ENCODE measurements at places on chromosomes 7 and 10.

- no peak for DNase-seq
Measured at GRCh38 chr10:20767028-20767427, 130.1 kb downstream of the NEBL start.

- DNase-seq = no peak
Measured at GRCh38 chr7:107876916-107877315, 14.1 kb upstream of the DLD start.

DNA sequence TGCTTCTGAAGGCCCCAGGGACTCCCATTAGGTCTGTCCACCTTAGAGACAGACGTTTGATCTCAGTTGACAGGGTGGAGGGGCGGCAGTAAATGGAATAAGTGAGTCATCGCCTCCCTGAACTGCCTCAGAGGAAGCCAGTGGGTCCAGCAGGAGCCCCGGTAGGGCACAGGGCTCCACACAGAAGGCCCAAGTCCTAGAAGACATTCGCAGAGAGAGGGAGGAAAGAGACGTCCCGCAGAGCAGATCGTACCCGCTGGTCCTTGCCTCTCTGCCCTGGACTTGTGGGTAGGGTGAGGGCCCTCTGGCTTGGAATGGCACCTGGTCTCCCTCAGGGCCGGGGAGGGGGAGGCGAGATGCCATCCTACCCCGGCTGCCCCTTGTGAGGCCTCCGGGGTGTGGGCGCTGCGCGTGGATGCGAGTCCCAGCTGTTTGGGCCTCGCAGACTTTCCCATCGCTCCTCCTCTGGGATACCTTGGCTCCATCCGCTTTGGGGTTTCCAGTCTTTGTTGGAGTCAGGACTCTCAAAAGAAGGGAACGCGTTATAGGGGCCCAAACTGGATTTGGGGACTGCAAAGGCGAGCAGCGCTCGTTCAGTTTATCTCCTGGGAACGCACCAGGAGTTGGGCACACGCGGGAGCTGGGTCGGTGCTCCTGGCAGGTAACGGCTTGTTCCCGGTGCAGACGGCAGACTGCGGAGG, 5.1 kb downstream of the TLX1 start:
- no peak for DNase-seq

DNA sequence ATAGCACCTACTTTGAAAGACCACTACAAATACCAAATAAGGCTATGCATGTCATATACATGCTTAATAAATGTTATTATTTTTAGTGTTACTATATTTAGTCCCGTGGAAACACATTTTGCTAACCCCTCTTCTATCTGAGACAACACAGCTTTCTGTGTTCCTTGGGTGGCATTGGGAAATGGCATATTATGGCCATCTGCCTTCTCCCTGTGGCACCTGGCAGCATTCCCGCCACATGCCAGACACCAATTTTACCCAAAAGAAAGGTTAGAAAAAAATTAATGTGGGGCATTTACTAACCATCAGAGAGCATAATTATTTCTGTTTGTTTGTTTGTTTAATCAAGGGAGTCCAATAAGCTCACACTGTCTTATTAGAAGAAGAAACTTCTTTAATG, 168.6 kb upstream of the ETV1 start:
- no peak for DNase-seq

- no peak for DNase-seq
Measured at GRCh38 chr7:31002256-31002655, 38.5 kb downstream of the GHRHR start.

DNA sequence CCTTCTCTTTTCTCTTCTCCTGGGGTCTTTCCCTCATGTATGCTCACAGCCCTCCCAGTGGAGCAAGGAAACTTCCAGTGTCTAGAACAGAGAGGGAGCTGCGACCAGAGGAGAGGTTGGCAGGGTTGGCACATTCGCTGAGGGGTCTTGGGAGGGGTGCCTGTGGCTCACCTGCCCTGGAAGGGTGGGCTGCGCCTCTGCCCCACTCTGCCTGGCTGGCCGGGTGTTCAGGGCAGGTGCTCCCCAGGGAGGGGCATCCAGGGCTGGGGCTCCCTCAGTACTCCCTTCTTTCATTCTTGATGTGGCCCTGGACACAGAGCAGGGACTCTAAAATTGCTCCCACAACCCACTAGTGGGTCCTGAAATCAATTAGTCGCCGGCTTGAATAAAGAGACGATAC, 16.9 kb downstream of the SHH start:
- DNase-seq = no peak

- no peak for DNase-seq
Measured at GRCh38 chr10:42938351-42938750, 138.5 kb upstream of the RET start.

DNA sequence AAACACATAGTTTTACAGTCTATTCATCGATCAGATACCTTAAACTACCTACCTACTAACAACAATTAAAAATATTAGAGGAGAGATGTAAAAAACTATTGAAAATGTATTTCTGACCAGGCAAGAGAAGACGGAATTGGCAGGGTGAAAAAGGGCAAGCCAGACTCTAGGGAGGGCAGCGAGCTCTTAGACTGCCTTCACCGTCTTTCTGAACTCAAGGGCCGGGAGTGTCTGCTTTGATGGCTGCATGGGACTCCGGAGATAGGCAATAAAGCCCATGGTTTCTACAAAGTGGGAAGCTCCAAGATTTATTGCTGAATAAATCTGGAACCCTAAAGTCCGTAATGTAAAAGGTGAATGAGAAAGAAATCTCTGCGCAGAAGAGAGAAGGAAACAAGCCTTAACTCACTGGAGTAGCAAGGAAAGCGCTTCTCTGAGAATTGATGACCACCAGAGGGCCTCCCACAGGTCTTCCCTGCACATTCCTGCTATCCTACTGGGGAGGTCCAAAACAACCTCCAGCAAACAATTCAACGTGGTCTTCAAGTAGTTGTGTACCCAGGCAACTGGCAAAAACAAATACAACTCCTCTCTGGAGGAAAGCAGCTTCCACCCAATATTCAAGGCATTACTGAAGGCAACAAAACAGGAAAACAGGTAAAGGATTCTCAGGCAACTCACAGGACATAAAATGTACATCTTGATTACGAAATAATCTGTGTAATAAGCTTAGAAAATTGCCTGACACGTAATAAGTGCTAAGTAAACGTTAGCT, 181.3 kb downstream of the SDK1 start:
- DNase-seq = no peak

GRCh38 chr7:94332571-94332970, 62.1 kb upstream of the COL1A2 start:
- no peak for DNase-seq

DNA sequence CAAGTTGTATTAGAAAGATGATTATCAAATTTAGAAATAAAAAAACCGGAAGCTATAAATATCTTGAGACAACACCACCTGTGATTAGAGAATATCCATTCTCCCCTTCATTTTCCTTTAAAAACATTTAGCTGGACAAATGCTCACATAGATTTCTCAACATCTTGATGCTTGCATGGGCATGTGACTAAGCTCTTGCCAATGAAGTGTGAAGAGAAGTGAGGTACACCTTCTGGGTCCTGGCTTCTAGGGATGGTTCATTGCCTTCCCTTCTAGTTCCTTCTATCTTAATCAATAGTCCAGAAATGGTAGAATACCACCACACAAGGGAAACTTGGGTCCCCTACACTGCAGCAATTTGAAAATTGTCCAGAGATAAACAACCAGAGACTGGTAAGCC, 41.0 kb downstream of the WAPL start:
- no peak for DNase-seq

- no peak for DNase-seq
Measured at GRCh38 chr7:45224832-45225231, 67.2 kb downstream of the RAMP3 start.

DNA sequence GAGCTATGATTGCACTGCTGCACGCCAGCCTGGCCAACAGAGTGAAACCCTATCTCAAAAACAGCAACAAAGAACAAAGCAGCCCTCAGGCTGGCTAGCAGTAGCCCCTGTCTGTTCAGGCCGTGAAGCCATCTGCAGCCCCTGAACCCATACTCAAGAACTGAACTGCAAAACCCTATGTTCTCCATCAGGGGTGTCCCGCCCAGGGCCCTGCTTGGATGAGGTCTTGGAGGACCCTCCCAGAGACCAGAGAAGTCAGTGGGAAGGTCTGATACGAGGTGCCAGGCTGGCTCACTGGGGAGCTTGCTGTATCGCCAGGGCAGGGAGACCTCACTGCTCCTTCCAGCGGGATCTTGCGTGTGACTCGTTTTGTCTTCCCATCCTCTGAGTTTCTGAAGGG, 39.3 kb downstream of the RBM17 start:
- no peak for DNase-seq

- no peak for DNase-seq
Measured at GRCh38 chr7:36044101-36044892, 108.8 kb upstream of the EEPD1 start.

- no peak for DNase-seq
Measured at GRCh38 chr7:29797112-29797944, 9.0 kb upstream of the WIPF3 start.

GRCh38 chr10:127040756-127041155, 135.5 kb downstream of the DOCK1 start:
- DNase-seq = no peak

DNA sequence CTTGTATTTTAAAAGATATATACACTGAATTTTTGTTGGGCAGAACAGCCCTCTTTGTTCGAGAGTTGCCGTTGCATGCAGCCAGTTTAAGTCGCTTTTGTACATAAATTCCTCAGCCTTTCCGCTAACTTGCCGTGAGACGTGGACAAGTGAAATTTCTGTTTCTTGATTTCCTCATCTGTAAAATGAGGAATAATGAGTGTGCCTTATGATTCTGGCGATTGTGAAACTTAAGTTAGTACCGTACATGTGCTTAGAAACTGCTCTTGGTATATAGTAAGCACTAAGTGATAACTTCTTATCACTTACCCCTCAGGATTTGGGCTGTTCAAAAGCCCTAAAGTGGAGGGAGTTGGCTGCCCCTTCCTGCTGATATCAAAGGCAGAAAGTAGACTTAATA, 1.4 kb downstream of the CCNJ start:
- no peak for DNase-seq

DNA sequence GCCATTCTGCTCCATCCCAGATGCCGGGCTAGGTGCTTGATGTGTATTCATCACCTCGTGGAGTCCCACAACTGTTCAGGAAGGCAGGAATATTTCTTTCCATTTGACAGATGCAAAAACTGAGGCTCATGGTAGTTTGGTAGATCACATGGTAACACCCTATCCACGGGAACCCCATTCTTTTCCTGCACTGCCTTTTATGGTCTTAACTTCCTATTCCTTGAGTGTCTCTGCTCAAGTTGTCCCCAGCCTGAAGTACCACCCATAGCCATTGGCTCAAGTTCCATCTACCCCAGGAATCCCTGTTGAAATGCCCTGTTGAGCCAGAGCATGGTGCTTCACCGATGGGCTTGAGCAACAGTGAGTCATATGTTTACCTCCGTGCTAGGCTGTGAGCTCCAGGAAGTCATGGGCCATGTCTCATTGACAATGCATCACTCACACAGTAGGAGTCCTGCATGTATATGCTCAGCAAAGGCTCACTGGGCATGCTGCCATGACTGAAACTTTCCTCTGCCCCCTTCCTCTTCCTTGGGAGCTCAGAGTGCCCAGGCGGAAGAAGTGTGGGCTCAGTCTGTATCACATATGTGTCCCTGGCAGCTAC, 71.7 kb upstream of the ADAM12 start:
- DNase-seq = no peak

GRCh38 chr7:100065452-100066186, 15.9 kb downstream of the ZNF3 start:
- DNase-seq = peak; percentile 46

- DNase-seq = no peak
Measured at GRCh38 chr7:134056816-134057215, 70.3 kb upstream of the LRGUK start.

DNA sequence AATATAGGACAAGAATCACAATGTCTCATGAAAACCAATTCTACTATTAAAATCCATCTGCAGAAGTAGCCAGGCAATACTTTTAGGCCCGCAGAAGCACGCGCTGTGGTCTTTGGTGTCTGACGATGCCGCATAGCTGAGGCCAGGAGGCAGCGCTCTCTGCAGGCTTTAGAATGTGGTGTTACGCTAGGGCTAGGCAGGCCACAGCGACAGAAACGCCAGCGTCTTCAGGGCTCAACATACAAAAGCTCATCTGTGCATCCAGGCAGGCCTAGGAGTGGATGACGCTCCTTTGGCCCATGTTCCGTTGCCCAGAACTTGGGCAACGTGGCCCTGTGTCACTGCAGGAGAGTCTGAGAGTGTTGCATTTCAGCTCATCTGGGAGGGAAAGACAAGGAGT, 601.1 kb upstream of the FOXK1 start:
- DNase-seq = no peak

GRCh38 chr7:38276096-38276877, 2.9 kb upstream of the TARP start:
- no peak for DNase-seq

- no peak for DNase-seq
Measured at GRCh38 chr10:106825576-106826364, 338.7 kb downstream of the SORCS1 start.

DNA sequence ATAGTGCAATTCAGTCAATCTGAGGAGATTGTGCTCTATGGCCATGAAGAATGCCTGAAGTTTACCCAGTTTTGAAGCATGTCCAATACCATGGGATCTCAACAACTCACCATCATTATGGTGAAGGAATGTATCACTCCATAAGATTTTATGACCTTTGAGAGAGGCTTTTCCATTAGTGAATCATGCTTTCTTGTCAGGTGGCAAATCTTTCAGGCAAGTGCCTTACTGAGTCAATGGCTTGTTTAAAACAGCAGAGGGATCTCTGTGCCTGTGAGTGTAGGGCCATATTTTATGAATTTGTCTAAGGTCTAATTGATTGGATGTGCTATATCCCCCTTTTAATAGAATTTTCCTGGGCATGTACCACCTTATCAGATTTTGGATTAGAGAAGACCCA, 131.5 kb downstream of the CCDC7 start:
- no peak for DNase-seq

GRCh38 chr10:98748298-98748697, 301.6 kb upstream of the HPS1 start:
- no peak for DNase-seq

DNA sequence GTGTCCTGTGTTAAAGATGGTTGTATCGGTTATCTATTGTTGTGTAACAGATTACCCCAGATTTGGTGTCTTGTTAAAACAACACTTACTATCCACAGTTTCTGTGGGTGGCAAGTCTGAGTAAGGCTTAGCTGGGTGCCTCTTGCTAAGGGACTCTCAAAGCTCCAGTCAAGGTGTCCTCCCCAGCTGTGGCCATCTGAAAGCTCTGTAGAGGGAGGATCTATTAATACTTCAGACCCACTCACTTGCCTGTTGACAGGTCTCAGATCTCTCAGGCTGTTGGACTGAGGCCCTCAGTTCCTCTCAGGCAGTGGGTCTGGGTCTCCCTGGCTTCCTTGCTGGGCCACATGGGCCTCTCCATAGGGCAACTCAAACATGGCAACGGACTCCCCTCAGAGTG, 19.6 kb downstream of the ARID5B start:
- no peak for DNase-seq

DNA sequence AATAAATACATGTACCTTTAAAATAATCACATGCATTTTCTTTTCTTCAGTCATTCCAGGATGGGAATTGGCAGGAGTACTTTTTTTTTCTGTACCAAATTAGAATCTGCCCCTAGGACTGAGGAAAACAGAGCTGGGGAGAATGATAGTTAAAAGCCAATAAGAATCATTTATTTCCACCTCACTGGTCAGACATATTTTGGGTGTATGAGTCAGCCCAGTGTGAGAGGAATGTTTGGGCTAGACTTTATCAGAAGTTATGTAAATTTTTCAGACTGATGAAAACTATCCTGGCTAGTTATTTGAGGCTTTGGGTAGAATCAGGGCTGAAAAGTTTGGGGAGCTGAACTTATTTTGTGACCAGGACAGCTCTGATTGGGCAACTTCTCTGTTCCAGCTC, 303.1 kb upstream of the NPSR1 start:
- no peak for DNase-seq

- DNase-seq = no peak
Measured at GRCh38 chr10:18066947-18067346, 73.3 kb upstream of the CACNB2 start.
